ENCODE measurements at places on chromosomes 4 and X.

- no peak for DNase-seq
Observed at GRCh38 chr4:94976371-94977011, 218.7 kb downstream of the BMPR1B start.

DNA sequence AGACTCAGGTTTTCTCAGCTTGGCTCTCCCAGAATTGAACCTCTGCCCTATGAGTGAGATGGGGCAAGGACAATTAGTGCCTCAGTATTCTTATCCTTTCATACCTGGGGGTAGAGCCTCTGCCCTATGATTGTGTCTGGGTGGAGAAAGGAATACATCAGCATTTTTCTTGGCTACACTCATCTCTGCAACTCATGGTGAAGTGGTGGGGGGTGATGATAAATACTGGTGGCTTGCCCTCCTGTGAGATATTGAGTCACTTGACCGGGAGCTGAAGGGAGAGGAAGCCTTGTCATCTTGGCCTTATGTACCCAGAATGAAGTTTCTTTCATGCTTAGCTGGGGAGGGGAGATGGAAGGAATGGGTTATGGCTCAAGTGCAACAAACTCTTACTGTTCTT, 71.3 kb upstream of the ENOX2 start:
- no peak for DNase-seq

GRCh38 chrX:149948016-149948415, 9.7 kb upstream of the EOLA2 start:
- DNase-seq, result no peak

- DNase-seq, result no peak
Observed at GRCh38 chr4:137015426-137016409, 516.6 kb downstream of the PCDH18 start.

- no peak for DNase-seq
Observed at GRCh38 chr4:35052546-35052945, 1191.8 kb downstream of the ARAP2 start.

DNA sequence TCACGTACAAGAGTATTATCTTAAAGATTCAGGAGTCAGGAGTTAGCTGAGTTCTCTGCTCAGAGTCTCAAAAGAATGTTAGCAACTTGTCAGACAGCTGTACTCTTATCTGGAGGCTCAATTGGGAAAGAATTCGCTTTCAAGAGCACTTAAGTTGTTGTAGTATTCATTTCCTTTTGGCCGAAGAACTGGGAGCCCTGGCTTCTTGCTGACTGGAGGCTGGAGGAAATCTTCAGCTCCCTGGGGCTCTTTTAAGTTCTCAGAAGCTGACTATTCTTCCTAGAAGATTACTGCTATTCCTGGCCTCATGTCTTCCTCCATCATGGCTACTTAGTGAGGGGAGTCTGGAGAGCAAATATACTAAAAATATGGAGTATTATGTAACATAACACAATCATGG, 587.2 kb downstream of the EPHA5 start:
- DNase-seq, result no peak
